ENCODE measurements at places on chromosomes 7 and 10. TPM values are rescaled to one million over a fixed set of nuclear protein-coding genes. Genes with fewer than 3 reads are reported as not detected.

MMP21 gene
- 0.11 TPM for total RNA-seq

MRLN gene
- total RNA-seq: not detected

CTBP2 gene
- 31.2 TPM for total RNA-seq

RBP3 gene
- total RNA-seq: not detected

LDB3 gene
- total RNA-seq: 0.18 TPM

OPN4 gene
- total RNA-seq: 0.45 TPM

CYP2E1 gene
- 0.22 TPM for total RNA-seq

- no peak for DNase-seq
- no peaks in the 10 kb centered on the region for H3K4me1 ChIP-seq
- no peaks in the 10 kb centered on the region for H3K36me3 ChIP-seq
- H3K27me3 ChIP-seq: no peaks in the 10 kb centered on the region
- no peak overlapping the region for H3K27ac ChIP-seq
Measured at GRCh38 chr7:7664291-7664690, 23.7 kb downstream of the UMAD1 start.

GRCh38 chr7:727806-728460 lies 852 bp upstream of the PRKAR1B start:
- H3K36me3 ChIP-seq: no peaks in the 10 kb centered on the region
- no peak overlapping the region for H3K27ac ChIP-seq
- no peaks in the 10 kb centered on the region for H3K27me3 ChIP-seq
- no peak for DNase-seq

GRCh38 chr7:141920281-141920680 lies 4.1 kb downstream of the OR9A4 start:
- H3K27me3 ChIP-seq: no peaks in the 10 kb centered on the region
- H3K4me1 ChIP-seq: no peaks in the 10 kb centered on the region
- no peaks in the 10 kb centered on the region for H3K36me3 ChIP-seq
- no peak overlapping the region for H3K4me3 ChIP-seq
- no peak overlapping the region for H3K27ac ChIP-seq

GRCh38 chr7:27433581-27433980 lies 191.0 kb downstream of the EVX1 start:
- H3K4me1 ChIP-seq: peaks cover 6% of the 10 kb centered on the region
- H3K36me3 ChIP-seq: no peaks in the 10 kb centered on the region
- H3K27ac ChIP-seq: no peak overlapping the region
- DNase-seq: no peak

DNA sequence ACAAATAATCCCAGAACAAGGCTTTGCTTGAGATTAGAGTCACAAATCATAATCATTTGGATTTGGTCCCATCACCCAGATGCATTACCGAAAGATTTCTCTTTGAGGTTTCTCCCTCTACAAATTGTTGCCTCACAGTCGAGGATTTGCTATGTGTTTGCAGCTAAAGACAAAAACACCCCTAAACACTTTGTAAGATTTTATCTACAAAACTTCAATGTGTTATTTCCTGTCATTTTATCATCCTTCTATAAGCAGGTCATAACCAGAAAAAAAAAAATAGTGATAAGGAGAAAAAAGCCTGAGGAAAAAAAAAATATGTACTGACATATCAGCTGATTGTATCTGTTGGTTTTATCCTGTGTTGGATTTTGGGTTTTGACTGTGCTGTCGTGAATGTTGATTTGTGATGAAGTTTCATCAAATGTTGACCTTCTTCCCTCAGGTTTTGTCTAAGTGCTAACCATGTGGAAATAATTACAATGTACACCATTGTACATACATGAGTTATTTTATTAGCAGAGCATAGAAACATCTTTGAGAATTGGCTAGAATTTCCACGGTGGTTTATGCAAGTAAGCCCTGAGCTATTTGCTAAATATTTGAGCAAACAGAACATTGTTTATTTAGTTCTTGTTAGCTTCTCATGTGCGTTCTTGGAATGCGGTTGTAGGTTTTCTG lies 274.4 kb downstream of the NEBL start:
- no peak overlapping the region for H3K27ac ChIP-seq
- no peak for DNase-seq
- no peaks in the 10 kb centered on the region for H3K4me1 ChIP-seq
- H3K36me3 ChIP-seq: no peaks in the 10 kb centered on the region
- H3K4me3 ChIP-seq: no peak overlapping the region

DNA sequence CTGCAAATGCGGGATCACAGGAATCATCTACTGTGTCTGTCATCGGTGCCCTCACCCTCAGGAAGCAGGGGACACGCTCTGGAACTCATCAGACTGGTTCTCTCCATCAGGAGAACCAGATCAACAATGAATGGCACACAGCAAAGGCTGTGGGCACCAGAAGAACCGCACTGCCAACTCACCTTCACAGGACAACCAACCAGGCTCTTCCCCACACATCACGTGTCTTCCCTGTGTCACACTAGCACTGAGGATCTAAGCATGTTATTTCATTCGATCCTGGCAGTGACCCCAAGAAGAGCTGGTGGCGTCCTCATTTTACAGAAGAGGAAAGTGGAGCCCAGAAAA lies 106.1 kb downstream of the TNS3 start:
- peak overlapping the region; percentile 77 for H3K27ac ChIP-seq
- H3K4me3 ChIP-seq: no peak overlapping the region
- no peaks in the 10 kb centered on the region for H3K36me3 ChIP-seq

- DNase-seq: no peak
- H3K36me3 ChIP-seq: no peaks in the 10 kb centered on the region
- no peak overlapping the region for H3K4me3 ChIP-seq
Measured at GRCh38 chr10:130015075-130015695, 51.1 kb upstream of the EBF3 start.

GRCh38 chr10:63217120-63217605 lies 84.0 kb downstream of the NRBF2 start:
- H3K27ac ChIP-seq: no peak overlapping the region
- H3K36me3 ChIP-seq: peaks cover 16% of the 10 kb centered on the region
- peaks cover 37% of the 10 kb centered on the region for H3K4me1 ChIP-seq
- no peak for DNase-seq

DNA sequence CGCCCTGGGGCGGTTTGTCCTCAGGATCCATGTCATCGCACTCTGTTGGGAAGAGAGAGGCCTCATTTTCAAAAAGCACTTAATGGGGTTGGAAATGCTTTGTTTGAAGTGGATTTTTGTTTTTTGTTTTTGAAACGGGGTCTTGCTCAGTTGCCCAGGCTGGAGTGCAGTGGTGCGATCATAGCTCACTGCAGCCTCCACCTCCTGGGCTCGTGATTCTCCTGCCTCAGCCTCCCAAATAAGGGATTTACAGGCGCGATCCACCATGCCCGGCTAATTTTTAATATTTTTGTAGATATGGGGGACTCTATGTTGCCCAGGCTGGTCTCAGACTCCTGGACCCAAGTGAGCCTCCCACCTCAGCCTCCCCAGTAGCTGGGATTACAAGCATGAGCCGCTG lies 735 bp downstream of the FKBP6 start:
- no peaks in the 10 kb centered on the region for H3K36me3 ChIP-seq
- no peak overlapping the region for H3K27ac ChIP-seq
- no peaks in the 10 kb centered on the region for H3K4me1 ChIP-seq
- H3K4me3 ChIP-seq: no peak overlapping the region

DNA sequence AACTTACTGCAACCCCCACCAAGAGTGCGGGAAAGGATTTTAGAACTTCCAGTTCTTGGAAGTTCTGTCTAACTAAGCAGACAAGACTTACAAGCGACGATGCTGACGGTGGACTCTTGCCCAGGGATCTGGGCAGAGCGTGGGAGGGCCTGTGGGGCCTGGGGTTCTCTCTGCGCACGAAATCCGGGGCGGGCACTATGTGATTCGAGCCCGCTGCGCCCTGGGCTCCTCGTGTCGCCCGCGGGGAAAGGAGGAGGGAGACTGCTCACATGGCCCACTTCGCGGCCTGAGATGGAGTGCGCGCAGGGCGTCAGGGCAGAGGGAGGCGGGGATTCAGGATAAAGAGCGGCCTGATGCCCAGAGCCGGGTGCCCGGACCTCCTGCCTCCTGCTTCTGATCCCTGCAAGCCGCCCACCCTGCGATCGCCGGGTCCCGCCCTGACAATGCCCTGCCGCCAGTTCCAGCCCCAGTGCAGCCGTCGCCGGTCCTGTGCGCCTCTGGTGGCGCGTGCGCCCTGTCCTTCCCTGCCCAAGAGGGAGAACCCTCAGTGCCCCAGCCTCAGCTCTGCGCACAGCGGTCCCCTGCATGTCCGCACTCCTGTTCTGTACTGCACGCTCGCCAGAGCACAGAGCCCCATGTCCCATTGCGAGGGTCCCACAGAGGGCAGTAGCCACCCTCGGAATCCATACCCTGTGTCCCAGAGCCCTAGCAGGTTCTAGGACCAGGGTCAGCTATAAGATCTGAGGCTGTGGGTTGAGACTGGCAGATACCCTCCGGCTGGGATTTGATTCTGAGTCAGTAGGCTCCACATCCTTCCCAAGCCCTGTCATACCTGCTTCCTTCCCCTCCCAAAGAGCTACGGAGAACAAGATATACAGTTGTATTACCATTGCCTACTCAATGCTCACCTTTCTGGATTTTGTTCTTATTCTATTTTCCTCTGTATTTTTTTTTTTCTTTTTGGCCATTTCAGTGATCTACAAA lies 99.4 kb upstream of the TMEM106B start:
- no peaks in the 10 kb centered on the region for H3K36me3 ChIP-seq
- DNase-seq: peak; percentile 34
- no peak overlapping the region for H3K27ac ChIP-seq
- no peaks in the 10 kb centered on the region for H3K4me1 ChIP-seq
- H3K27me3 ChIP-seq: peaks cover 5% of the 10 kb centered on the region
- no peak overlapping the region for H3K4me3 ChIP-seq

- peaks cover 20% of the 10 kb centered on the region for H3K4me1 ChIP-seq
Measured at GRCh38 chr7:7639847-7640220, 718 bp upstream of the UMAD1 start.

Measured in adrenal gland (tissue), 19 donors.